Germinal center (tissue), 1 donor: ENCODE measurements at places on chromosomes 7 and 10.

- no peak for DNase-seq
These were observed 28.0 kb downstream of the GLCCI1 start for GRCh38 chr7:7996568-7996967.

DNA sequence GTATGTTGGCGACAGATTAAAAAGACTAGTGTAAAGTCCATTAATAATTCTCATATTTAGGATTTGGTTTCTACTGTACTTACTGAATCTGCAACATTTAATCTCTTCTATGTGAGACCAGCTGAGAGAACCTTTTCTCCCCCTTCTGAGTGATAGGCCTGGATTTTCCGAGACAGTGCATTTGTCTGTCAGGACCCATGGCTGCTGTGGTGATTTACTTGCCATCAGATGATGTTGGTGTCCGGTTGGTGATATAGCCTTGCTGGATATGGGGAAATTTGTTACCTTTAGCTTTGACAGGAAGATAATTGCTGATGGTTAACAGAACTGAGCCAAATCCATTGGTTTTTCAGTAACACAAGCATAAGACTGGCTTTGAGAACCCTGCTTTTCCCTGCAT, 517.2 kb downstream of the LRMDA start:
- no peak for DNase-seq

- DNase-seq: no peak
These were observed 7.6 kb upstream of the BAG3 start for GRCh38 chr10:119643306-119644204.

DNA sequence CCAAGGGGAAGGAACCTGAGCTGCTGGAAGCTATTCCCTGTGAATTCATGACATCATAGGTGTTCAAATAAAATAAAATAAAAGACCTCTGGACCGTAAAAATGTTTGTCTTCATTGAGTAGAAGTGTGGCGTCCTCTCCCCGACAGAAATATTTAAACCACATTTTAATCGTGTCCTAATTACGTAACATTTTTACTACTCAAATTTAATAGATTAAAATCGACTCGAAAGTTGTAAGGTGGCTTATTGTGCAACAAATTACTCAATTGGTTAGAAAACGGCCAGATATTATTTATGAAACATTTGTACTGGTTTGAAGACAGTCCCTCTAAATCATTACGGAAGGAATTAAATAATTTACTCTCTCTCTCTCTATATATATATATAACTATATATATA, 15.5 kb upstream of the NCAPG2 start:
- no peak for DNase-seq

DNA sequence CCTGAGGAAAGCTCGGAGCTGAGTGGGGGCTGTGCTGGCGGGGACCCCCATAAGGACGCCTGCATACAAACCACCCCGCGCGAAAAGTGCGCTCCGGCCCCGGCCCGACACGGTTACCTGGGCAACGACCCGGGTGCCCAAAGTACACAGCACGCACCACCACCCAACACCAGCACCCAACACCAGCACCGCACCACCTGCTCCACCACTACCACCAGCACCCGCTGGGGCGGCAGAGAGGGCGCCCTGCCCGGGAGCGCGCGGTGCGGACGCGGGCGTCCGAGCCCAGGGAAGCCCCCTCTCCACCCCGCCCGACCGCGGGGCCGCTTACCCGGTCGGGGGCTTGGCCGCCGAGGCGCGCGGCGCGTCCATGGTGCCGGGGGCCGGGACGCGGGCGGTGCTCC, 345 bp downstream of the COBL start:
- no peak for DNase-seq

- peak; percentile 35 for DNase-seq
These were observed 681 bp upstream of the SPOCK2 start for GRCh38 chr10:72088889-72089575.

GRCh38 chr10:116607336-116607735, 13.4 kb upstream of the PNLIPRP2 start:
- DNase-seq: no peak

DNA sequence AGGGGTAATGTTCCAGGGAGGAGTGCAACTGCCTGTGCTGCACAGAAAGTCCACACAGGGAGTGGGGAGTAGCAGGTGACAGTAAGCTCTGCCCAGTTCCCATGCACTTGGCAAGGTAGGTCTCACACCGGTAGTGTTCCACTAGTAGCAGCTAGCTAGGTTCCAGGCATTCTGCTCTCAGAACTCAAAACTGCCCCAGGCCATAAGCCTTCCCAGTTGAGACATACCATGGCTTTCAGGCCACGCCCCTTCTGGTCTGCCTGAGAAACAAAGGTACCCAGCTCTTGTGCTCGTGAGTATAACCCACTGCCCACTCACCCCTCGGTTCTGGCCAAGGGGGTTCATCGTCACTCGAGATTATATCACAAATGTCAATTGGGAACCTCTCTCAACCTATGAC, 12.6 kb downstream of the CASP7 start:
- DNase-seq: no peak

DNA sequence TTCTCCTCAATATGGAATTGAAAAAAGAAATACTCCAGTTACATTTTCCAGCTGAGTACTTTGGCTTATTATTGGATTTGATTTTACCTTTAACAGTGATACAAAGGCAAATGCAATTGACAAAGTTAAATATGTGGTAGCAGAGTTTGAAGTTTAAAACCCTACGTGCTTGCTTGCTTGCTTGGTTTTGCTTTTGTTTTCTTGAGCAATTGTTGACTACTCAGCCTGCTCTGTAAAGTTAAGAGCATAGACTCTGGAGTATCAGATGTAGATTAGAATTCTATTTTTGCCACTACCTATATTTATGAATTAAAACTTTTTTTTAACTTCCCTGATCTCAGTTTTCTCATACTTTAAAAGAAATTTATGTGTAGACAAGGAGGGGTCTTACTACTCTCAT, 51.4 kb downstream of the PCDH15 start:
- no peak for DNase-seq

DNA sequence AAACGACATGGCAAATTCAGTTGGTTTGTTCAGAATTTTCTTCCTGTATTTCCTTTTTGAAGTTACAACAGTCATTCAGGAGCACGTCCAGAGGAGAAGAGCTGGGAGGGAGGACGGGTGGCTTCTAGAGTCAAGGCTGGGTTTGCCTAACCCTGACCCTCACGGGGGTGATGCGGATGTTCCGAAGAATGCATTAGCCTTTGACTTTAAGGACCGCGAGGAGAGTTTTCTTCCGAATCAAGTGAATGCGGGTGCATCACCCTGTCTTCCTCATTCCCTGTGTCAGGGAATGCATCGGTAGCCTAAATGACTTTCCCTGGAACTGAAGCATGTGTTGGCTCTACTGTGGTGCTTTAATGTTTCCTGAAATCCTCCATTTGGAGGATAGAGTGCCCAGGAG, 396.6 kb upstream of the GALNT17 start:
- no peak for DNase-seq

- DNase-seq: peak; percentile 57
These were observed 3.7 kb downstream of the LAMTOR4 start for GRCh38 chr7:100152404-100152803.

GRCh38 chr7:101436221-101436735, 73.6 kb downstream of the COL26A1 start:
- no peak for DNase-seq

DNA sequence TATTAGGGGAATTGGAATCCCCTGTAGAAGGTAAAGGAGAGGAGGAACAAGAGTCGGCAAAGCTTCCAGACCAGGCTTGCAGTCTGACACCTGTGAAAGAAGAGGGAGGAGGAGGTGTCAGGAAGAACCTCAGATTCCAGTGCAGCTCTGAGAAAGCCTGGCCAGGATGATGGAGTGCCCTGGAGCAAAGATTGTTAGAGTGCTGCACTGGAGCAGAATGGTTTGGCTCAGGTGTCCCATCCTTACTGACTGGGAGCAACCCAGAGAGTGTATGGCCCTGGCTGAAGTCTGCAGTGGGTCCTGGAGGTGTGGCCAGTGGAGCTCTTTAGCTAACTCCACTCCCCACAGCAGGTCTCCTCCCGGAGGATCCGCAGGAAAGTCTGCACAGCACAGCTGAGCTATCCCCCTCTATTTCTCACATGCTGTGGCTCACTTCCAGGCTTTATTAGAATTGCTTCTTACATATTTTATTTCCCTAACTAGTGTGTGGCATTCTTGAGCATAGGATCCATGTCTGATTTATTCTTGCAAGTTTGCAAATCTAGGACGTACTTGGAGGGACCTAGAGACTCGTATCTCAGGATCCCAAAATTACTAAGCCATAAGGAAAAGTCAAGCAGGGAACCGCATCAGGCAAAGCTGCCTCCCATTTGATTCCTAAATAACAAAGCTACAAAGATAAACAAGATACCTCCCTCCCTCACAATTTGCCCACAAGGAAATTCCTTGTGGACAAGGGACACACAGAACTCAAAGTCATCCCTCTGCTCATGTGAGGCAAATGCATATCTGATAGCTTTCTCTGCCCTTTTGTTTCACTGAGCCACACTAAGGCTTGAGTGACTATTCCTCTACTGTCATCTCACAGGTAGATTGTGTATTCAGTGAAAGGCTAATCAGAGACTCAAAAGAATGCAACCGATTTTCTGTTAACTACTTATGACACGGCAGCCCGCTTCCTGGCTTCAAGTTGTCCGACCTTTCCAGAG, 58.8 kb downstream of the VIM start:
- DNase-seq: no peak

GRCh38 chr10:118974951-118975350, 54.6 kb upstream of the NANOS1 start:
- DNase-seq: no peak

DNA sequence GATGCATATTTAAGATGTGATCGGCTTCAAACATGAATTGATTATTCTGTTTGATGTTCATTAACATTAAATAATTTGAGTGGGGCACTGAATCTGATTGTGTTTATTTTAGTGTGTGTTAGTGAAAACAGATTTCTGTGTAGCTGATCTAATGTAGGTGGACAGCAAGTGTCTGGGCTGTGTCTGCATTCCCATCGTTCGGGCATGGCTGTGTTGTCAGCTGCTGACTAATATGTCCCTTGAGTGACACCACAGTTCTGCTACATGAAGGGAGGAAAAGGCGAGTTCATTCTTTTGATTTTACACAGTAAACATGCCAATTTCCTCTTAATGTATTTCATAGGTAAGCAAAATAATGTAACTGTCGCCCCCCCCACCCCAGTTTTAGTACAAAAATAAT, 203.0 kb downstream of the CNTNAP2 start:
- no peak for DNase-seq

- DNase-seq: no peak
These were observed 261.7 kb upstream of the PRKCQ start for GRCh38 chr10:6841761-6842160.

- DNase-seq: no peak
These were observed 277.6 kb upstream of the SORCS1 start for GRCh38 chr10:107442035-107442505.

GRCh38 chr7:12221414-12221813, 10.3 kb downstream of the TMEM106B start:
- DNase-seq: no peak

DNA sequence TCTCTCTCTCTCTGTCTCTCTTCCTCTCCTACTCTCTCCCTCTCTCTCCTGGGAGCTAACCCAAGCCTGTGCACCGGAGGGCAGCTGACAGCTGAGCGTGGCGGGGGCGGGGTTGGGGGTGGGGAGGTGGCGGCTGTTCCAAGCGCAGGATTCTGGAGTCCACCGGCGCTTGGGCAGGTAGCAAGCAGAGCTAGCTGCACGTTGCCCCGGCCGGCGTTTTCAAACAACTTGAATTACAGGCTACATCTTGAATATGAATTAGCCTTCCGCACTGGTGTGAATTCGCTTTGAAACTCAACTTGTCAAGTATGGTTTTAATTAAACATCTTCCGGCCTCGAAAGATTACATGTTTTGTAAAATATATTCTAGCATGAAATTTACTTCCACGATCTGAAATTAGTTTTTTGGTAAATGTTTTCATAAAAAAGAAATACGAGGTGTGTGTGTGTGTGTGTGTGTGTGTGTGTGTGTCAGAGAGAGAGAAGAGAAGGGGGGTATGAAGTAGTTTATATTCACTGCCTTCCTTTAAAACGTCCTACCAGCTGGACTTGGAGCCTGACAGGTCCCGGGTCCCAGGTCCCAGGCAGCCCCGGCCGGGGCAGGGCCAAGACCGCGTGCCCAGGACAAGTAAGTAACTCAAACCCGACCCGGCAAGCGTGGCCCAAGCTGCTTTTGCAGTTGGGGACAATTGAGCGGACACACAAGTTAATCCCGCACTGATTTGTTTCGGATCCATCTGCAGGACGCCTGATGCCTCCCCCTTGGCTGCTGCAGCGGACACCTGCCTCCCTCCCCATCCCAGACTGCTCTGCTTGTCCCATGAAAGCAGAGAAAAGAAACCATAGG, 9.0 kb upstream of the DLX6 start:
- DNase-seq: no peak

DNA sequence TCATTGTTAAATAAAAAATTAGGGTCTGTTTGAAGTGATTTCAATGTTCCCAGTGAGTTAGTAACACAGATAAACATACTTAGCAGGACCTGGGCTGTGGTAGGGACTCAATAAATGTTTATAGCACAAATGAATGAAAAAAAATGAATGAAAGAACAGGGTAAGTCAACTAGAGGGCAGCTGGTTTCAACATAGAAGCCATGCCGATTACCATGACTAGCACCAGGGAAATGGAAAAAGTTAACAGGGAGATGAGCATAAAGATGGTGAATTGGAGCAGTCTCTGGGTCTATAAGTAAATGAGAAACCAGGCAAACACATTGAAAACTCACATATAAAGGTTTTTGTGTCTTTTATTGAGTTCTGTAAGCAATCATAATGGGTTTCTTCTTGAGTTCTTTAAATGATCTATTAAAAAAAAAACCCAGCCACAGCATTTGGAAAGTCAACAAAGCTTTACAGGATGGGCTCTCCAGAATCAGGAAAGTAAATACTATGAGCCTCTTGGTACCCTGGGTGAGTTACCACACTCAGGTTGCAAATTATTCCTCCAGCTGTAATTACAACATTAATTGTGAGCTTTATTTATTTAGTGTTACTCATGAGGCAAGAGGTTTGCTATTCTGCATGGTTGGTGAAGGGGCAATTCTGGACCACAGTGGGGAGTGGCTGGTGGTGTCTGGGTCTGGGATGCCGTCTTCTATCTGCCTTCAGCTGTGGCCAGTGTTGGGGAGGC, 46.1 kb upstream of the MTPN start:
- DNase-seq: no peak
